Left cardiac atrium (tissue), 4 donors: ENCODE measurements at places on chromosomes 7 and 10. TPM values are rescaled to one million over a fixed set of nuclear protein-coding genes. Genes with fewer than 3 reads are reported as not detected.

- DNase-seq = no peak
These were observed 20.2 kb downstream of the GNAI1 start for GRCh38 chr7:80154656-80155333.

DNA sequence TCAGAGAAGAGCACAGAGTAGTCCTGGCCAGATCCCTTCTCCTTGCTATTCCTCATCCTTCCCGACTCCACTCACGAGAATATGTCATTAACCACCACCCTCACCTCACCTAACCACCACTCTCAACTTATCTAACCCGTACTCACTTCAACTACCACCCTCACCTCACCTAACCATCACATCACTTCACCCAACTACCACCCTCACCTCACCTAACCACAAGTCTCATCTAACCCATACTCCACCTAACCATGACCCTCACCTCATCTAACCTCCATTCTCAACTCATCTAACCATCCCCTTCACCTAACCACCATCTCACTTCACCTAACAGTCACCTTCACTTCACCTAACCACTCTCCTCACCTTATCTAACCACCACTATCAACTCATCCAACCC lies 85.0 kb downstream of the VIPR2 start:
- DNase-seq = no peak

- no peak for DNase-seq
These were observed 100.9 kb upstream of the PDLIM1 start for GRCh38 chr10:95391581-95392216.

DNA sequence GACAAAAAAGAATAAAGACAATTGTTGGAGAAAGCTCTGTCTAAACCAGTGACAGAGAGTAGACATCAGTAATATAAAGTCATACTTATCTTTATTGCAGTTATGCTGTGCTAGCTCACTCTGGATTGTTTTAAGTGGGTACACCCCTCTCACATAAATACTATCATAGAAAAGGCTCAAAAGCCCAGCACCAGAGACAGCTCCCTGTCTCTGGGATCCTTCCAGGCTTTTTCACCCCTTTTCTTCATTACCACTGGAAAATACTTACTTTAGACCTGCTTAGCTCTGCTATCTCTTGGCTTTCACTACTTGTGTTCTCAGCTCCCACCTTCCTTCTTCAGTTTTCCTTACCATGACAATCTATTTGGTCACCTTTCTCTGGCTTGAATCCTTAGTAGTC lies 259.1 kb upstream of the MINDY3 start:
- no peak for DNase-seq

DNA sequence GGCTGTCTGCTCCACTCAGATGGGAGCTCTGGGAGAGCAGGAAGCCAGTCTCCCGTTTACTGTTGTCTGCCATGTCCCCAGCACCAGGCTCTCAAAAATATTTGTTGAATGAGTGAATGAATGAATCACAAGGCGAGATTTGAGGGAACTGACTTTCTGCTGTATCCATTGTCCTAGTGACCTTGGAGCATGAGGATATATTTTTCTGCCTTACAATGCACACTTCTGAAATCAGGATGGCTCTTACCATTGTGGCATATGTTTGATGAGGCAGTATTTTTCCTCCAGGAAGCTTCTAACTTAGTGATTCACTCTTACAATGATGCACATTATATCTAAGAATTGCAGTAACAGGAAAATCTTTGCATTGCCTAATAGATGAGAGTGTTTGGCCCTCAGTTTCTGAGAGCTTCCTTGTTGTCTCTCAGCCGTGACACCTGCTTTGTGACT lies 136.4 kb downstream of the RPS24 start:
- no peak for DNase-seq

GRCh38 chr10:60456053-60456452 lies 66.4 kb upstream of the ANK3 start:
- DNase-seq = no peak

Gene ABCB1
- total RNA-seq = 5.9 TPM

Gene CPN1
- total RNA-seq = not detected

Gene SEMA3C
- 44.1 TPM for total RNA-seq
